ENCODE measurements at places on chromosomes 2 and 18. TPM values are rescaled to one million over a fixed set of nuclear protein-coding genes. Genes with fewer than 3 reads are reported as not detected.

Gene ALK
- 0.03 TPM for polyA plus RNA-seq

Gene TCF23
- 0.49 TPM for polyA plus RNA-seq

Gene CYRIA
- polyA plus RNA-seq, result 5.4 TPM

Gene KLHL14
- polyA plus RNA-seq, result 0.08 TPM

Gene DHRS9
- polyA plus RNA-seq, result 0.34 TPM

Gene LGALSL
- 19.8 TPM for polyA plus RNA-seq

Gene FAM117B
- polyA plus RNA-seq, result 3.0 TPM

Gene YES1
- polyA plus RNA-seq, result 45.3 TPM

Gene CRYBA2
- not detected for polyA plus RNA-seq

Gene ASXL2
- 11.8 TPM for polyA plus RNA-seq

Gene CNGA3
- polyA plus RNA-seq, result 0.66 TPM

Gene DTNA
- 90.1 TPM for polyA plus RNA-seq

Gene ATAD2B
- 11.5 TPM for polyA plus RNA-seq

Gene DGUOK
- 35.3 TPM for polyA plus RNA-seq

Gene HTR2B
- polyA plus RNA-seq, result 0.11 TPM

Gene MPHOSPH10
- polyA plus RNA-seq, result 29.2 TPM

Gene MYCN
- polyA plus RNA-seq, result 5.5 TPM

Gene ZAP70
- polyA plus RNA-seq, result 3.4 TPM

Gene EVX2
- not detected for polyA plus RNA-seq

Gene GPATCH11
- polyA plus RNA-seq, result 7.6 TPM

Gene DSC1
- polyA plus RNA-seq, result not detected

Gene NDUFV2
- 109 TPM for polyA plus RNA-seq

Gene QPCT
- 8.9 TPM for polyA plus RNA-seq

Gene STK17B
- polyA plus RNA-seq, result 5.8 TPM

Gene GRB14
- polyA plus RNA-seq, result 1.3 TPM

Gene ARHGEF33
- polyA plus RNA-seq, result 1.5 TPM

Gene IL36G
- polyA plus RNA-seq, result 0.14 TPM

Gene REG3A
- polyA plus RNA-seq, result not detected

Gene SLC23A3
- polyA plus RNA-seq, result 1.3 TPM

Gene NIF3L1
- polyA plus RNA-seq, result 17.9 TPM

Gene DTNB
- polyA plus RNA-seq, result 5.7 TPM

Gene ZNF396
- 0.96 TPM for polyA plus RNA-seq

Gene TMEM37
- polyA plus RNA-seq, result 8.3 TPM

Gene RAX
- not detected for polyA plus RNA-seq

Gene ALLC
- polyA plus RNA-seq, result not detected

Gene ESPNL
- polyA plus RNA-seq, result 2.6 TPM

Gene IL1A
- polyA plus RNA-seq, result not detected

Gene HMSD
- polyA plus RNA-seq, result not detected

Gene ABHD1
- polyA plus RNA-seq, result 0.49 TPM

Gene MCFD2
- 40.0 TPM for polyA plus RNA-seq

Gene AKAIN1
- not detected for polyA plus RNA-seq

Gene NETO1
- not detected for polyA plus RNA-seq
